Karpas-422 (cell line): ENCODE measurements at places on chromosomes 2 and 18. TPM values are rescaled to one million over a fixed set of nuclear protein-coding genes. Genes with fewer than 3 reads are reported as not detected.

NOL4 gene
- total RNA-seq: 6.5 and 18.5 TPM in 2 replicates

GRCh38 chr18:72171596-72171995, 372.5 kb downstream of the CBLN2 start:
- no peak for DNase-seq
- no peak overlapping the region for H3K4me3 ChIP-seq
- no peaks in the 10 kb centered on the region for H3K27me3 ChIP-seq
- H3K27ac ChIP-seq: no peak overlapping the region
- H3K4me1 ChIP-seq: no peaks in the 10 kb centered on the region
- H3K36me3 ChIP-seq: no peaks in the 10 kb centered on the region

GRCh38 chr2:140624200-140624599, 1506.6 kb downstream of the LRP1B start:
- H3K36me3 ChIP-seq: no peaks in the 10 kb centered on the region
- DNase-seq: no peak
- H3K27ac ChIP-seq: no peak overlapping the region

DNA sequence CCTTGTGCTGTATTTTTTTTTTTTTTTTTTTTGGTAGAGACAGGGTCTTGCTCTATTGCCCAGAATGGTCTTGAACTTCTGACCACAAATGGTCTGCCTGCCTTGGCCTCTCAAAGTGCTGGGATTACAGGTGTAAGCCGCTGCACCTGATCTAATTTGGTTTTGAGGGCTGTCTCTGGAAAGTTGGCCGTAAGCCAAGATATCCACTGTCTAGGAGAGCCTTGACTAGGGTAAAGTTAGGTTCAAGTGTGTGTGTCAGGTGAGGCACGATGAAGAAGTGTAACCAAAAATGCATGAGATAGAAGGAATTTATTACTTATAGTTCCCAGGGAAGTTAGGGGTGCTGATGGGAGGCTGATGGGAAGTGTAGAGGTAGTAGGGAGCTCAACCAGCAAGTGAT, 46.7 kb downstream of the INO80C start:
- no peak for DNase-seq
- no peaks in the 10 kb centered on the region for H3K27me3 ChIP-seq
- H3K27ac ChIP-seq: no peak overlapping the region
- H3K4me1 ChIP-seq: peaks cover 39% of the 10 kb centered on the region

ACMSD gene
- total RNA-seq: not detected in 2 replicates

DNA sequence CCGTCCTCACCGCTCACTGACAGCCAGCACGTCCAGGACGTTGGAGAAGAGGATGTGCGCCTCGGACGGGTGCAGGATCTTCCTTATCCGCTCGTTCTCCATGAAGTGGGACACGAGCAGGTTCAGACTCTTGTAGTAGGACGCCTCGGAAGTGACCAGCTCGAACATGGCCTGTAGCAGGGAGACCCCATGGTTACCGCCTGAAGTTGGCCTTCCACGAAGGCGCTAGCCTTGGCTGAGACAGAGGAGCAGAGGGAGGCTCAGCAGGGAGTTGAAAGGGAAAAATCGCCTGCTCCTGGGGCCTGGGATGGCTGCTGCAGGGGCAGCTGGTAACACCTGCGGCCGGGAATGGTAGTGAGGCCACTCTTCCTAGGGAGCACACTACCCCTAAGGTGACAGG, 24.7 kb downstream of the SNORC start:
- no peaks in the 10 kb centered on the region for H3K36me3 ChIP-seq
- H3K4me3 ChIP-seq: no peak overlapping the region
- H3K4me1 ChIP-seq: peaks cover 6% of the 10 kb centered on the region; the same call in 1 of the 2 replicates
- H3K27ac ChIP-seq: no peak overlapping the region
- no peak for DNase-seq
